ENCODE measurements at places on chromosomes 4 and X.

- no peak for DNase-seq
Observed at GRCh38 chrX:86407371-86407770, 259.1 kb downstream of the DACH2 start.

DNA sequence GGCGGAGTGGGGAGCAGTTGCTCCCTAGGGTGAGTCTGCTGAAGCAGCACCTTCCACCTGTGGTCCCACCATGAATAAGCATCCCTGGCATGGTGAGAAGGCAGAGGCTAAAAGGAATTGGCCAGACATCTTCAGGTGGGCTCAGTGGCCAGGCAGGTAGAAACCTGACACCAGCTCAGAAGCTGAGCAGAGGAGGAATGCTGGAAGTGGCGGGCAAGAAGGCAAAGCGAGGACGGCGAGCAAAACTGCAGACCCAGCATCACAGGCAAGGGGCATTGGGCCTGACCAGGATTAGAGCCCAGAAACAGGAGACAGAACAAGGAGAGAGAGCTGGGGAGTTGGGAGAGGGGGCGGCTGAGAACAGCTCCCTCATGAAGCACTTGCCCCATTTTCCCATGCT, 25.3 kb downstream of the TSC22D3 start:
- no peak for DNase-seq

GRCh38 chr4:7539659-7540058, 104.9 kb upstream of the PSAPL1 start:
- DNase-seq, result no peak

DNA sequence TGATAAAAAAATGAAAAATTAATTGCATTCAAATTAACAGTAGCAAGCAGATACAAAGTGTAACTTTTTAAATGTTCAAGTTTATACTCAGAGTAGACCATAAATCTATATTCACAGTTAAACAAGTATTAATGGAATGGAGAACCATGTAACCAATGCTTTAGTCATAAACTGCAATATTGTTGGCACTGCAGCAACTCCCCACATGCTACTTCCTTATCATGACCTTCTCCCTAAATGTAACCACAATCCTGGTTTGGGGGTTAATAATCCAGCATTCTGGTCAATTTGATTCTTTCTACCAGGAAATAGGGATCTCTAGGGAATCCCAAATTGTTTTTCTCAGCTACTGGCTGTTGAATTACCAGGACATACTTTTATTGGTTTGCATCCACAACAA, 223.9 kb upstream of the DCAF8L1 start:
- DNase-seq, result no peak

- no peak for DNase-seq
Observed at GRCh38 chrX:68703369-68703768, 55.9 kb downstream of the STARD8 start.

GRCh38 chr4:60944060-60944459, 256.1 kb upstream of the ADGRL3 start:
- DNase-seq, result no peak

- DNase-seq, result no peak
Observed at GRCh38 chr4:184309241-184310170, 91.8 kb upstream of the ENPP6 start.
